ENCODE measurements at places on chromosomes 1 and 21.

GRCh38 chr21:39020751-39021477 lies 162.3 kb downstream of the PSMG1 start:
- no peak for DNase-seq

GRCh38 chr1:204084247-204084772 lies 11.4 kb downstream of the SOX13 start:
- DNase-seq = no peak

GRCh38 chr1:224722838-224723237 lies 106.7 kb downstream of the CNIH3 start:
- DNase-seq = no peak

- no peak for DNase-seq
Measured at GRCh38 chr1:147267711-147268110, 25.2 kb downstream of the CHD1L start.

DNA sequence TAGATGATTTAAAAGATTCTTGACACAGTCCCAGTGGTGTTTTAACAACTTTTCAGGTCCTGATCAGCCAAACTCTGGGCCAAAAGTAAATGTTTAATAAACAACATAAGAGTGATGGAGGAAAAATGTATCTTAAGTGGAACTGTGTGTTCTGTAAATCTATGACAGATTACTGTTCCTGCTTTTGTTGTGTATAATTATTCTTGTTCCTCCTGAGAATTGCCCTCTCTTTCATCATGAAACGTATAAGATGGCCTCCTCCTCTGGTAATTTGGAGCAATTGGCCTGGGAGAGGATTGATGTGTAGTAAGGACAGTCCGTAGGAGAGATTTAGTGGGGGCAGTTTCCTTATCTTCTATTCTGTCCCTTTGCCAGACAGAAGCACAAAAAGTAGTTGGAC lies 34.5 kb downstream of the GALNT2 start:
- DNase-seq = no peak

DNA sequence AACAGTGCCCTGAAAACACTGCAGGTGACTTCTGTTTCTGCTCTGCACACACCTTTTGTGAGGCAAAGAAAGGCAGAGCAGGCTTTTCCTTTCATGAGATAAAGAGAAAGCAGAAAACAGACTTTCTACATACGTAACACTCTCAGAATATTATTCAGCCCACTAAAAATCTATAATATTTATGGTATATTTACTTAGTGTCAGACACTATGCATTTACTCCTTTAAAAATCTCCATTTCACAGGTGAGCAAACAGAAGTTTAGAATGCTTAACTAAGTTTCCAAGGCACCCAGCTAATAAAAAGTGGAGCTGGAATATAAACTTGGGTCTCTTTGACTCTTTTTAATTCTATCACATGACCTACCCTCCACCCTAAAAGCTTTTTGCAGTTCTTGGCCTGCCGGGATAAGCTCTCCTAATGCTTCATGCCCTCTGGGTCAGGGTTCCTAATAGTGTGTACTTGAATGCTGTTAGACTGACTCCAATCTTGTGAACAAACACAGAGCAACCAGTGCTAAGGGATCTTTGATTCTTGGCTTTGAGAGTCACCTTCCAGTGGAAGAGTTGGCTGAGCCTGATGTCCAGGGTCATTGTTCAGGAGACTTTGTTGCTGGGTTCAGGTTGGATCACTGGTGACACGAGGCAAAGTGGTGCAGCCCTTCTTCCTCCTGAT lies 27.2 kb downstream of the PROK1 start:
- DNase-seq = no peak

DNA sequence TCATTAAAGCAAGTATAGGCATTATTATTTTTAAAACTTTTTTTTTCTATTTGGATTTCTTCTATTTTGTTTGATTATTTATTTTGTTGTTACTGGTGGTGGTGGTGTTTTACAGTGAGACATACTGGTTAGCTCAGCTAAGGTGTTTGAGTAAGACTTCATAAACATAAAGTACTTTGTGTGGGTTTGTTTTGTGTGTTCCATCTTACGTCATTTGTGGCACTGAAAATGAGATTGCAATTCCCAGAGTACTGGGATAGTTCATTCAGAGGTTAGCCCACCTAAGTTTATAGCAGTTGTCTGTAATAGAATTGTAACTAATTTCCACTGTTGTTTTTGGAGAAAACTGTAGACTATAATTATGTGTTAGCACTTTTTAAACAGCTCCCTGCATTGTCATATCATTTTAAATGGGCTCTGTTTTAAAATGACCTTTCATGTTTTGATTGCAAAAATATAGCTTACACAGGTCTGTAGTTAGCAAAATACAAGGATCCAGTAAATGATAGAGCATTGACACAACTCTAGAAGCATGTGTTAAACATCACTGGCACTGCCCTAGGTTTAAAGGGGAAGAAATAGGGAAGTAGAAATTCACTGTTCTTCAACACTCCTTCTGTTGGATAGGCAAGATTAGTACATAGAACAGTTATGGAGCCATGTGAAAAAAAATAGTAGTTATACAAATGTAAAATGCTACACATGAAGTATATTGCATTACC lies 171.7 kb downstream of the NFIA start:
- no peak for DNase-seq

- DNase-seq = no peak
Measured at GRCh38 chr1:48245106-48245505, 22.6 kb downstream of the SLC5A9 start.

DNA sequence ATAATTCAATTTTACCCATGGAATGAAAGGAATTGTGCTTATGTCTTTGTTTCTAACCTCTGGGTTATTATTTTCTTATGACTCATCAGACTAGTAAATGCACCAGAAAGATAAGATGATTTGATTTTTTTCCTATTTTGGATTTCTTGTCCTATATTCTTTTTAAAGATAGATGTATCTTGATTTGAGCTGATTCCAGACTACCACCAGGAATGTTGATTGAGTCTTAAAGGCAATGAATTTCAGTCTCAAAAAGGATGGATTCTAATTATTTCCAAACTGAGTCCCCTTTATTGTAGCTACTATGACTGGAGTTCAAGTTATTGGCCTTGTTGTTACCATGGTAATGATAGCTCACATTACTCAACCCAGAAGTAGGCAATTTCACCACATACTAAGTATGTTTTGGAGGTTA lies 95.8 kb upstream of the RGS4 start:
- DNase-seq = no peak

DNA sequence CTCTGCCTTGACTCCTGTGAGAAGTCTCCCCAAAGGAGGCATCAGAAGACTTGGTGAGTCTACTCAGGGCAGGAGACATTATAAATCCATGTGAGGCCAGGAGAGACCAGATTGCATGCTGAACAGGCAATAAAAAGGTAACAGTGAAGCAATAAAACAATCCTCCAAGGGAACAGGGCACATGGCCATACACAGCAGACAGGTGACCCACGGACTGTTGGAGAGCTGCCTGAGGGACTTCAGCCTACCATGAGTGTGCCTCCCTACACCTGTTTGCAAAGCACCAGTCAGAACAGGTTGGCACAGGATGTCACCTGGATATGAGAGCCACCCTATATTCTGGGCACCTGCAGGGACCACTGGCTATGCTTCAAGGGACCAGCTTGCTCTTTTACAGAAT lies 67.6 kb downstream of the MAB21L3 start:
- DNase-seq = no peak

GRCh38 chr1:46538147-46538546 lies 13.3 kb downstream of the KNCN start:
- no peak for DNase-seq

- no peak for DNase-seq
Measured at GRCh38 chr1:36968730-36969129, 65.6 kb downstream of the GRIK3 start.

DNA sequence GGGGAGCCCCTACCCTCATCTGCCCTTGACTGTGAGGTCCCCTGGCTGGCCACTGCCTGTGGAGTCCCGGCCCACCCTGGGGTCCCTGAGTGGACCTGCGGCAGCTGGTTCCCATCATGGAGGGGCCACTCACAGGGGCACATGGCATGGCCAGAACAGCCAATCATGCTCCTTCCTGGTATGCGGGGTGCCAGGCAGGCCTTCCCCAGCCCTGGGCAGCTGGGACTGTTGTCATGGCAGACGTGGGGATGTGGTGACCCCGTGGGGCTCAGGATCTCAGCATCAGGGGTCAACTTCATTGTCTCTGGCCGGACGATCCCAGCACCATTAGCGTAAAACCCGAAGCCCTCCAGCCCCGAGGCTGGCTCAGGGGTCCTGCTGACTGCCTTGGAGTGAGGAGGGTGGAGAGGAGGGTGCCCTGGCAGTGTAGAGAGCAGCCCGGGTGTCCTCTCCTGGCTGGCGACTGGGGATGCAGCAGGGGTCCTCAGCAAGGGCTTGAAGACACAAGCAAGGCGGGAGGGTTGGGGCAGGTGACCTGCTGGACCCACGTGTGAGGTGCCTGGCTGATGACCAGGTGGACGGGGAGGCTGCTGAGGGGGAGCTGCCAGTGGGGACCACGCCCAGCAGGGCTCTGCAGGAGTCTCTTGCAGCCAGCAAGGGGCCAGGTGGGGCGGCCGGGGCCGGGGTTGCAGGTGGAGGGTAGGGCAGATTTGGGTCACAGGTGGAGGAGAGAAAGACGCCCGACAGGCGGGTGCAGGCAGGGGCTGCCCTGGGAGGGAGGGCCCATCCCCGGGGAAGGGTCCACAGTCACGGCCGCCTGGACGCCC lies 45.1 kb downstream of the TRIM11 start:
- no peak for DNase-seq

DNA sequence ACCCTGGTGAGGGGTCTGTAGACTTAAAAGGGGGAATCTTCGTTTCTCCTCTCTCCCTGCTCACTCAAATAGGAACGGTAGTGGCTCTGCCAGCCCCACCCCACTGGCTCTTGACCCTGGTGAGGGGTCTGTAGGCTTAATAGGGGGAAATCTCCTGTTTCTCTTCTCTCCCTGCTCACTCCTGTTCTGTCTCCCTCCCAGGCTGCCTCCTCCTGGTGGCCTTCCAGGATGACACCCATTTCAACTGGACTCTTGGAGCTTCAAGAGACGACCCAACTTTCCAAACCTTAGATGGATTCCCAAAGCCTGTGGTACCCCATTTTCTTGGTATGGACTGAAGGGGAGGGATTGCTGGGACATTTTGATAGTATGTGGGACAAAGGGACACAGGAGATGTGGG lies 1.4 kb upstream of the EPHB2 start:
- DNase-seq = no peak

GRCh38 chr1:68201546-68202238 lies 30.6 kb downstream of the WLS start:
- DNase-seq = no peak

DNA sequence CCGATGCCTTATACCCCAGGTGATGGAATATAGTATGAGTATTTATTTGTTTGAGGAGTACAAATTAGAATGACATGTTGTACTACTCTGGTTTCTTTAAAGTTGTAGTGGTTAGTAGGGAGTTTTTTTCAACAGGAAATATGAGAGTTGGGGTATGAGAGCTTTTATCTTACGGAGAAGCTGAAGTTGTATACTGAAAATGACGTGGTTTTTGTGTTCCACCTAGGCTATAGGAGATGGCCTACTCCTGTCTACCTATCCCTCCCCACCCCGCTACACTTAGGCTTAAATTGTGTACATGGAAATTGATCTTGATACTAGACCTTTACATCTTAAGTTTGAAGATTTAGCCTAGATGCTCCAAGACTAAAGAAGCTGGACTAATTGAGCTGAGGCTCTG lies 6.8 kb upstream of the HAX1 start:
- DNase-seq = no peak

DNA sequence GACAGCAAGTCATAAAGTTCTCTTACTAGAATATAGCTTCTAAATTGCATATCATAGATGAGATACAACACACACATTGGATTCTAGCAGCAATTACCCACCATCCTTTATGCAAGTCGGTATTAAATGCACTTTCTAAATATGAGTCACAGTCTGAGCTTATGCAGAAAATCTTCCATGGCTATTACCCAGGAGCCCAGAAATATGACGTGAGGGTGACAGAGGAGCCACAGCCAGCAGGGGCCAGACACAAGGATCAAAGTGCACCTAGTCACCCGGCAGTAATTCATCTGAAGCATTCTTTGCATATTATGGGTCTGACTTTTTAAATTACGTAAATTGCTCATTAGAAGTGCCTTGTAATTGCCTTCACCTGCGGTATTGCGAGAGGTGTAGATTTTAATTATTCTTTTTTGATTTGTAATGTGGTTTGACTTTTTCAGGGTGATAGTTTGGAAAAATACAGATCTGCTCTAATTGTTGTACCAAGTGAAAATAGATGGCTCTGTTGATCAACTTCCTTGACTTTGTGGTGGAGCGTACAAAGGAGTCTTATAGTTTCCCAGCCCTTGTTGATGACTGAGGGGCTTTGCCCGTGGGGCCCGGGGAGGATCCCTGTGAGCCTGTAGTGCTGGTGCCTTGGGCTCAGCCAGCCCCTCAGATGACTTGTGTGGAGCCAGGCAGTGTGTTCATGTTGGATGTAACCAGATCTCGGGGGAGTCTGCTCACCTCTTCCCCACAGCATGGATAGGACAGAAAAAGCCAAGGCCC lies 470.0 kb upstream of the VAMP3 start:
- no peak for DNase-seq

DNA sequence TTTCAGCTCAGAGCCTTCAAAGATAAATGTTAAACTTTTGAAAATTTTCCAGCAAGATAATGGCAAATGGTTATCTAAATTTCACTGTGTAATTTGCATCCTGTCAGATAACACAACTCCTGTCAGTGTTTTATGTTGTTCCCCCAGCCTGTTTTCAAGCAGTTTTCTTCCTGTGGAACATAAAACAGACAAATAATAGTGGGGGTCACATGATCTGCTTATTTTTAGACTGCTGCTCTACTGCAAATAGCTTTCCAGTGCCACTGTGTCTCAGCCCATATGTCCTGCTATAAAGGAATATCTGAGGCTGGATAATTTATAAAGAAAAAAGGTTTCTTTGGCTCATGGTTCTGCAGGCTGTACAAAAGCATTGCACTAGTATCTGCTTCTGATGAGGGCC lies 32.2 kb downstream of the FMO3 start:
- no peak for DNase-seq

- DNase-seq = no peak
Measured at GRCh38 chr1:51512606-51513005, 6.5 kb downstream of the EPS15 start.

- no peak for DNase-seq
Measured at GRCh38 chr1:67711855-67712212, 26.8 kb downstream of the GADD45A start.

DNA sequence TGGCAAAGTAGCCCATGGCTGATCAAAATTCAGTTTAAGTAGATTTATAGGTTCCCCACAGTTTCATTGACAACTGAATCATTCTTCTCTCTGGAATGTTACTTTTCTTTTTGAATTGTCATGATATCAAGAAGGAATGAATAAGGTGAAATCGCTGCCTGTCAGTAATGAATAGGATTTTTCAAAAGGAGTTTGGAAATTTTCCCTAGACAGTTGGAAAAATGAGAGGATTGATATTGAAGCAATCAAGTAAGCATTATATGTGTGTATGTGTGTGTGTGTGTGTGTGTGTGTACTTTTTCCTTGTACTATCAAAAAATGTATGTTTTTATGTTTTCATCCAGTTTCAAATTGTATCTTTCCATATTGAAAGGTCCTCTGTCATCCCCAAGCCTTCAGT lies 479.5 kb downstream of the MRPL39 start:
- no peak for DNase-seq
